HFFc6 (cell line): ENCODE measurements at places on chromosomes 3 and 15. TPM values are rescaled to one million over a fixed set of nuclear protein-coding genes. Genes with fewer than 3 reads are reported as not detected.
A peak's percentile ranks its signal among the peaks of the same experiment; 100 is the strongest.

- peak; percentile 97 for DNase-seq
These were observed 17.6 kb downstream of the TKT start for GRCh38 chr3:53238051-53238850.

- DNase-seq: no peak
These were observed 28.5 kb downstream of the SLC6A6 start for GRCh38 chr3:14430706-14431451.

DNA sequence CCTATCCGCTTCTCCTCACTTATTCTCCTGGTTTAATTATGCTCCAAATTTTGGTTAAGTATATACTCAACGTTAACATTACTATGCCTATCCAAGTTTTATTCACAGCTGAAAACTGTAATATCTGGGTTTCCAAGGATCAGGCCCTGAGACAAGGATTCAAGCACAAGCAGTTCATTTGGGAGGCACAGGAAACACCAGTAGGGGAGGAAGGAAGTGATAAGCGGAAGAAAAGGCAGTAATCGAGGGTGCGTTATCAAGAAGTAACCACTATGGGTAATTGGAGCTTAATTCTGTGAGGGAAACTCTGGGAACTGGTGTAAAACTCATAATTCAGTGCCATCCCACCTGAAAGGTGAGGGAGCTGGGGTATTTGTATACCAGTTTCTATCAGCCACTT, 120.3 kb downstream of the KCNAB1 start:
- DNase-seq: no peak

- no peak for DNase-seq
These were observed 488 bp downstream of the THSD4 start for GRCh38 chr15:71115567-71116351.

Gene CLSTN2
- 0.05 TPM in 1 of 3 replicates, not detected in the others for total RNA-seq

Gene DCLK3
- not detected in 3 replicates for total RNA-seq

DNA sequence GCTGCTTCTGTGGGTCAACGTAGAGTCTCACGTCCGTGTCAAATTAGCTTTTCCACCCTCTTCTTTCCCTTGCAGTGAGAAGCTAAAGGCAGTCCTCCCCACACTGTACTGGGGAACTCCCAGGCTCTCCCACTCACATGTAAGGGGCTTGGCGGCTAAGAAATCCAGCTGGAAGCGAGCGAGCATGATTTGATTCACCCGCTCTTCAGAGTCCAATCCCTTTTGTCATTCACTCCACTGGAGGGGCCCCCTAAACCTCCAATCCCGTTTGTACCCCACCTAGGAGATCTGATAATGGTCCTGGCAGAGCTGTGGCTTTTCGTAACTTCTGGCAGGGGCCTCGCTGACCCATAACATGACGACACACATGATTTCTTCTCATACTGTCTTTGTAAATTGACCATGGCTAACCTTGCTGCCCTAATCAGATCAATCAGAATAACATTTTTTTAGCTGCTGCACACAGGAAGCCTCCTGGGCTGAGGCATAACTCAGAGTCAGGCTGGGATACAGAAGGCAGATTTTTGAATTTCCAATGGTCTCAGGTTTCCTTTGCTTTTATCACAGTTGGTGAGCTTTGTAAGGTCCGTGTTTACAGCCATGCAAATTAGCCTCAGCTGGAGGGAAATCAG, 235.2 kb downstream of the GREM1 start:
- DNase-seq: no peak

DNA sequence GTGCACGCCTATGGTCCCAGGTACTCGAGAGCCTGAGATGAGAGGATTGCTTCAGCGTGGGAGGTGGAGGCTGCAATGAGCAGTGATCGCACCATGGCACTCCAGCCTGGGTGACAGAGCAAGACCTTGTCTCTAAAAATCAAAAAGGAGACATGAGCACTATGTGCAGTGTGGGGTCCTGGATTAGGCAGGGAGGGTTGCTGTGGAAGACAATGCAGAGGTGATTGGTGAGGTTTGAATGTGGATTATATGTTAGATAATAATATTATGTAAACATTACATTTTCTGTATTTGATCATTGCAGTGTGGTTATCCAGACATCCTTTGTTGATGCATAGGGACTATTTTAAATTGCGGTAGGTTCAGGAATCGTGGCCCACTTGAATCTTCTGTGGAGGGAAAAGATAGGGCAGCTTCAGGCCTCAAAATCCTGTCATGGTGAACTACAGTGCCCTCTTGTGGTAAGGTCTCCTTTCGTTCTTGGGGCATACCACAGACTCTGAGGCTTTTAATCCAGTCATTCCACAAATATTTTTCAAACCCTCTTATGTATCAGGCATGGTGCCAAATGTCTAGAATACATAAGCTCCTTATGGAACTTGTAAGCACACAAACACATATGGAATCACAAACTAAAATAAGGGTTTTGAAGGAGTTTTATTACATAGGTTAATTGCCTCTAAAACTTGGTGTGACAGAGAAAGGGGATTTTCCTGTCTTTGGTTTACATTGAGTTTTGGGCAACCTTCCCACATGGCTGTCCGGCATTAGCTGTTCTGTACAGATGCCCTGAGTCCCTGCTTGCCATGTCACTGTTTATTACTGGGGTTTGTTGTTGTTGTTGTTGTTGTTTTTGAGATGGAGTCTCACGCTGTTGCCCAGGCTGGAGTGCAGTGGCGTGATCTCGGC, 37.7 kb downstream of the GPD1L start:
- DNase-seq: peak; percentile 87

- DNase-seq: no peak
These were observed 5.5 kb downstream of the SHOX2 start for GRCh38 chr3:158100681-158101080.
